ENCODE measurements at places on chromosomes 1 and 21.

DNA sequence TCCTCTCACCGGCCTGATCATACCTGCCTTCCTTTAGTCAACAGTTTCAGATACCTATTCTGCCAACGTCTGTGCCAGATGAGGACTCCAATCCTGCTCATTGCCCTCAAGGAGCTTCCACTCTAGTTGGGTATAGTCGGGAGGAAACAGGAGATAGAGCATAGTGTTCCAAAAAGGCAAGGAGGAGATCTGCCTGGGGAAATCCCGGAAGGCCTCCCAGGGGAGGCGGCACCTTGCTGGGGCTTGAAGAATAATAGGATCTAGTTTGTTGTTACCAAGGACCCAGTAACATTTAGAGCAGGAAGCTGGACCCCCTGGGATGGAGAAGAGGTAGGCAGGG is 12.3 kb downstream of the LDLRAP1 start:
- no peak for DNase-seq

GRCh38 chr1:234062166-234062565 is 157.7 kb downstream of the SLC35F3 start:
- no peak for DNase-seq

DNA sequence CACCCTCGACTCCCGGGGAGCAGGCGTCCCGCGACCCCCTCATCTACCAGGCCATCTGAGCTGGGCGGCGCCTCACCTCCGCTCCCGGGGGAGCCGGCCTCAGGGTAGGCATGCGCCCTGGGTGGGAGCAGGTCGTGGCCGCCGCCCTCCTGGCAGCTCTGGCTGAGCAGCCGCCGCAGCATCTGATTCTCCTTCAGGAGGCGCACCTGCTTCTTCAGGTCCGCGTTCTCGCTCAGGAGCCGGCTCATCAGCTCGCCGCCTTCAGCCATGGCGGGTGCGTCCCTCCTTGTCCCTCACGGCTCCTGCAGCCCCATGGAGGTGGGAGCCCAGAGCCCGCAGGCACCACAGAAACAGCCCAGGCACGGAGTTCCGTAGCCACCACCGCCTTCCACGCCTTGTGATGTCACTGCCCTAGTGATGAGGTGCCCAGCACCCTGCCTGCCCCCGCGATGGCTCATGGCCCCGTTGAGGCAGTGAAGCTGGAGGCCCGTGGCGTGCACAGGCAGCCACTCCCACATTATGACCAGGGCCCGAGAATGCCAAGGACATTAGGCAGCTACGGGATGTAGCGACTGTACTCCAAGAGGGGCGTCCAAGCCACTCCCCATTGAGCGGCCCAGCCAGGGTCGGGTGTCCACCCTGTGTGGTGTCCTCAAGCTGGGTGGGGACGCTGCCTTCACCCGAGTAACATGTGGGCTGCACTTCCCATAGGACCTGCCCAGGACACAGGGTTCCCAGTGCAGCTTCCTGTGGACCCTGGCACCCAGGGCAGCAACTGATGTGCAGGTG is 1.5 kb downstream of the SPATC1L start:
- DNase-seq: no peak

GRCh38 chr1:39158327-39159086 is 46.0 kb upstream of the MACF1 start:
- no peak for DNase-seq

DNA sequence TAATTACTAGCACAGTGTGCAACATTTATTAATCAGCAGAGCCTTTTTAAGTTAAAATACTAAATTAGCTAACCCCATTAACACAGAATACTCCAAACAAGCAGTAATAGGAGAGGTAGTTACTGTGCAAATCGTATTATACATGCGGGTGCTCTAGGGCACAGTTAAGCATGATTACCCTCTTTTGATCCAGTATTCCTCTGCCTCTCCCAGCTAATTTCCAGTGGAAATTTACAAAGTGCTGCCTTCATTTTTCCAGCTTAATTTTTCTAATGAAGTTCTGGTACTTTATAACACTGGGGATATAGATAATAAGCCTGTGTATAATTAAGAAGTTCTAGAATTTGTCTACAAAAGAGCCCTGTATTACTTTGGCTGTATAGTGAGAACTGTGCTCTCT is 159.9 kb downstream of the SPATA17 start:
- DNase-seq: no peak

- DNase-seq: no peak
Measured at GRCh38 chr1:155077758-155078445, 735 bp upstream of the EFNA3 start.

DNA sequence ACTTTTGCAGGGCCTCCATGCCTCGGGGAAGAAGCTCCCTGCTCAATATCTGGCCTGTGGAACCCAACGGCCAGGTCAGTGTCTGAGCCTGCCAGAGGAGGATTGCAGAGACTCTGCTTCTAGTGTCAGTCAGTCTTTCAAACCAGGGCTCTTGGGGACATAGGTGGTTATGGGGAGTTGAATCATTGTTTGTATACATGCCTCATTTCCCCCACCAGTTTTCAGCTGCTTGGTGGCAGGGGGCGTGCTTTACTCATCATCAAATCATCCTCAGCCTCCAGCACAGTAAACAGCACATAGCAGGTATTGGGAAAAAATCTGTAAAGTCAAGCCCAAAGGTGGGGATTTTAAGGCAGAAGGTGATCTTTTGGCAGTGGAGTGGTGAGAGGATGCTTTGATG is 17.4 kb upstream of the FAM89A start:
- DNase-seq: no peak

GRCh38 chr1:225481738-225482137 is 53.9 kb upstream of the LBR start:
- DNase-seq: no peak

- no peak for DNase-seq
Measured at GRCh38 chr1:96346719-96347118, 374.9 kb upstream of the PTBP2 start.

DNA sequence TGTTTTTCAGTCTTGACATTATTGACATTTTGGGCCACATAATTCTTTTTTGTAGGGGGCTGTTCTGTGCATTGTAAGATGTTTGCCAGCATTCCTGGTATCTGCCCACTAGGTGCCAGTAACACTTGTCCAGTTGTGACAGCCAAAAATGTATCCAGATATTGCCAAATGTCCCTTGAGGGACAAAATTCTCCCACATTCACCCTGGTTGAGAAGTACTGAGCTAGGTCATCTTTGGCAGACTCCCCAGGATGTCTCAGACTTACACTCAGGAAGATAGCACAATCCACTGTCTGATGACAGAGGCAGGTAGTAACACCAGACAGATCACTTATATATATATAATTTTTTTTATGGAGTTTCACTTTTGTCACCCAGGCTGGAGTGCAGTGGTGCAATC is 5.9 kb downstream of the CD48 start:
- DNase-seq: no peak

GRCh38 chr21:35226968-35227744 is 178.1 kb upstream of the RUNX1 start:
- no peak for DNase-seq

DNA sequence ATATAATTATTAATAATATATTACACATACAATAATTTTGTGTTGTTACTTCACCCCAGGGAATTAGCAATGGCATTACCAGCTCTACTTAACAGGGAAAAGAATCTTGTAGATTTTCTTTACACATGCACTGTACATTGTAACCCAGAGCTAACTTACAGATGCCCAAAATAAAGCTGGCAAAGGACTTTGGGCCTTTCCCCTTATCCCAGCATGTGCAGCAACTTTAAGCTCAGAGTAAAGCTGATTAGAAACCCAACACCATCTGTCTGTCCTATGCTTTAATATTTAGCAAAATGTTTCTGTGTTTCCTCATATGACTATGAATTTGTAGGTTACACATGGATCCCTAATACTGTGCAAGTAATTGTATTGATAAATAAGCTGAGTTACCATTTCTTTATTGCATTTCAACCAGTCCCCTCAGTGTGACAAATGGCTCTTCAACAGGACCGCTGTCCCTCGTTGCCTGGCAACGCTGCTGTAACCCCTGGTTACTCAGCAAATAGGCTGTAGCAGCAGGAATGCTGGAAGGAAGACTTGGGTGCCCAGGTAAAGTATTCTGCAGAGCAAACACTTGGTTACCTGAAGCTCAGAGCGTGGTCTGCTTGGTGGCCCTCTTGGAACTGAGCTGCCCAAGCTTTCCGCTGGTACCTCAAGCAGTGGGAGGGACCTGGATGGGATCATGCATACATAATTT is at the start of gene USH2A:
Gene USH2A, minus strand, starts transcription at position 628 of the 700 bp plus-strand sequence. CDS start 1,112 bp downstream, outside the sequence.
- DNase-seq: no peak

- no peak for DNase-seq
Measured at GRCh38 chr1:175804561-175804960, 61.2 kb upstream of the TNR start.

- no peak for DNase-seq
Measured at GRCh38 chr1:113147073-113147625, 74.2 kb downstream of the LRIG2 start.

GRCh38 chr1:33147997-33148314 is 33.9 kb downstream of the TRIM62 start:
- no peak for DNase-seq

DNA sequence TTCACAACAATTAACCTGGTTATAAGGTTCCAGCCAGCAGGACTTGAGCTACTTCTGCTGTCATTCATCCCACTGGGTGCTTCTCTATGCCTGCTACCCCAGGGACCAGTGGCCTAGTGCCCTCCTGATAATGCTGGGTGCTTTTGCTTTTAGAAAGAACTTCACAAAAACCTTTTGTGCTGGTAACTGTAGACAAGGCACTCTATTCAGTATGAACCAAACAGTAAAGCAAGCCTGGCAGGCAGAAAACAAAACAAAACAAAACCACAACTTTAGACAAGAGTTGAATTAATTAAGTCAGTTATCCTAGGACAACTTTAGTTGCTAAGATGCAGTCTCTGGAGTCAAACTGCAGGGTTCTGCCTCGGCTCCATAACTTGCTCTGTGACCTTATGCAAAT is 61.9 kb upstream of the ADGRL2 start:
- DNase-seq: no peak

Measured in head of caudate nucleus (tissue), 42 donors.